Activated T-helper 1 cell treated with Interleukin-2 at 50 U/mL for 16 hours (primary cell): ENCODE measurements at places on chromosomes 6 and 20.

GRCh38 chr6:1858196-1858595 is 248.5 kb downstream of the FOXC1 start:
- DNase-seq = no peak

GRCh38 chr6:19322691-19323485 is 514.3 kb upstream of the ID4 start:
- no peak for DNase-seq

DNA sequence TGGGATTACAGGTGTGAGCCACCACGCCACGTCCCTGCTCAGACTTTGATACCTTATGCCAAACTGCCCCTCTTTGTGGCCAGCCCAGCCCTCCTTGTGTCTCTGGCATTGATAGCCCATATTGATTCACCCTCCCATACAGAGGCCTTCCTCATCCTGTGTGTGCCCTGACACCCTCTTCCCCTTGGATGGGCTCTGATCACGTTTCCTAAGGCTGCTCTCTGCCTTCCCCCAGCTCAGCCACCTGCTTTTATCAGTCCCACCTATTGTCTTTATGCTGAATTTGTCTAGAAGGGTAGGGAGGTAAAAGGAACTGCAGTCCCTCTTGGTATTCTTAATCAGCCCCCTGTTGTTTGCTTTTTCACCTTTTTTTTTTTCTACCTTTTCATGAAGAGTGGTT is 95.9 kb downstream of the CDKAL1 start:
- DNase-seq = no peak

- DNase-seq = no peak
Observed at GRCh38 chr20:50096237-50096636, 16.7 kb downstream of the UBE2V1 start.

DNA sequence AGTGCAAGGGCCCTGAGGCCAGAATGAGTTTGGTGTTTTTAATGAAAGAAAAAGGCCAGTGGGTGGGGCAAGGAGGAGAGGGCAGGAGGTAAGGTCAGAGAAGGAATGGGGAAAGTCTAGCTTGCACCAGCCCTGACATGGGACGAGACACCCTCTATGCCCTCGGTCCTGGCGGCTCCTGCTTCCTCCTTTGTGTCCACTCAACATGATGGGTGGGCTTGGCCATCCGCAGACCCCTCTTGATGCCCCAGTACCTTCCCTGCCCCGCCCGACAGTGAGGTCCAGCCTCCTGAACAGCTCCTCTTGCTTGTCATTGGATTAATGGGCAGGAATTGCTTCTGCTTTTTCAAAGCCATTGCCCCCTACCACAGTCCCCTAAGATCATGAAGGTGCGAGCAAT is 33.6 kb upstream of the ANGPT4 start:
- no peak for DNase-seq

GRCh38 chr20:17992847-17993513 is 24.2 kb downstream of the MGME1 start:
- DNase-seq = no peak

- no peak for DNase-seq
Observed at GRCh38 chr6:135291288-135292076, 110.4 kb downstream of the MYB start.

DNA sequence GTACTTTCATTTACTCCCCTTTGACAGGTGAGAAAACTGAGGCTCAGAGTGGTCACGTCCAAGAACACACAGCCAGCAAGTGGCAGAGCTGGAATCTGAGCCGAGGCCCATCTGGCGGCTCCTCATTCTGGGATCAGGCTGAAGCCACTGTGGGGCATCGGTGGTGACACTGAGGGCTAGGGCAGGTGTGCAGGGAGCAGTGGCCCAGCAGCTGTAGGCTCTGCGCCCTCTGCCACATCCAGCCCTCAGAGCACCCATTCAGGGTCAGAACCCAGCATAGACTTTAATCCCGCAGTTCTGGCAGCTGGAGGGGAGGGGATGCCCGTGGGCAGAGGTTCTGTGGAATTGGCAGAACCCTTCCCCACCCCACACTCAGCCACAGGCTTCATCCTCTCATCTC is 210.3 kb downstream of the PREX1 start:
- DNase-seq = no peak

DNA sequence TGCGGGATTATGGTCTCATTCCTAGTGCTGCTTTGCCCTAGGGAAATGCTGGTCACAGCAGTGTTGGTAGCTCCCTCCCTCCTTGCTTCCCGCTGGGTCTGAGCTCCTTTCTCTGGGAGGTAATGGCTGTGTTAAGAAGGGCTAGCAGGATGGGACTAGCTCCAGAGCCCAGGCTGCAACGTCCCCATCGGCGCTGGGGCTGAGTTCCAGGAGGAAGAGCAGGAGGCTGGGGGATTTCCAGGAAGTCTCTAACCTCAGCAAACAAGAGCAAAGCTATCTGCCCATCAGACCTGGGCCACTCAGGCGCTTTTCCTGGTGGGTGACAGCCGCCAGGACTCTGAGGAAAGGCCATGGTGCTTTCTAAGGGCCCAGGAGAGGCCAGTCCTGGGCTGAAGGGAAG is 174.2 kb downstream of the DLL1 start:
- no peak for DNase-seq

DNA sequence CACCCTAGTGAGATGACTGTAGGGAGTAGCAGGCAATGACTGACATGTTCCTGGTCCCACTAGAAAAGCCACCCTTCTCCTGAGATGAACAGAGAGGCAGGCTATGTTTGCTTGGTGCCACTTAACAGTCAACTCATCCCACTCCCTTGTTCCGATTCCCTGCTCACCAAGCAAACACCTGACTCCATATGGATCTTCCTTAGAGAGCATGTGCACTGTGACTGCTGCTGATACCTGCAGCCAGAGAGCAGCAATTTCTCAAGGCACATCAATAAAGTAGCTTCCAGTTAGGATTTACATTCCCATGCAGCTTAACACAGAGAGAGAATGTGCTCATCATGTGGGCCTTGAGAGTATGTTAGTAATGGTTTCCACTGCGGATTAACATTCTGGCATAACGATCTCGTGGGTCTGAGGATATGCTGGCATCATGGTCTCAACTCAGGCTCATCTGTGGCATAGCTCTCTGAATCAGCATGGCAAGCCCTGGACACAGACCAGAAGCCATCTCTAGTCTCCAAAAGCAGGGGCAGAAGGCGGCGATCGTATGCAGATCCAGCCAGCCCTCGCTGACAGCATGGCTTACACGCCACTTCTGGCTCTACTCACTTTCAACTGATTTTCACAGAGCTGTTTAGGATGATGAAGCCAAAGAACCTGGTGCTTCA is 43.9 kb downstream of the ATXN1 start:
- DNase-seq = no peak

- DNase-seq = no peak
Observed at GRCh38 chr6:149289192-149289781, 28.2 kb upstream of the TAB2 start.

- DNase-seq = no peak
Observed at GRCh38 chr20:13676682-13677081, 38.0 kb upstream of the TASP1 start.

DNA sequence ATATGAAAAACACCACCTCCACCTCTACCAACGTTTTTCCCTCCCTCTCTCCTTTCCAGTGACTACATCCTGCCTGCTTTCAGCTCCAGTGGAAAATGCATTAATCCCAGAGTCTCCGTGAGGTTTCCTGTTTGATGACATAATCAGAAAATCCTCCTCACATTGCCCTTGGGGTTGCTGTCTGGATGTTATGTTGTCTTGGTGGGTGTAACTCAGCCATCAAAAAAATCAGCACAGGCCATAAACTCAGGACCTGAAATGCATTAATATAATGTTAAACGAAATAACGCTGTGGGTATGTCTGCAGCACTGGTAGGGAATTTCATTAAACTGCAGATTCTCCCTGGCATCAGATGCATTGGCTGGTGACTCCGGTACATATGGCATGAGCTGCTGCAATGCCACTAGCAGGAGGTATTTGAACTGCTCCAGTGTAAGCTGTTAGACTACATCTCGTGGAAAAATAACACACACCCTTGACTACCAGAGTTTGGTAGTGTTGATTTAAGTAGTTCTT is 297.8 kb downstream of the PRL start:
- no peak for DNase-seq

GRCh38 chr6:42093582-42094329 is 43.4 kb downstream of the TAF8 start:
- no peak for DNase-seq

- DNase-seq = no peak
Observed at GRCh38 chr6:46378161-46378881, 112.9 kb downstream of the RCAN2 start.

- no peak for DNase-seq
Observed at GRCh38 chr6:105920071-105920470, 166.1 kb upstream of the PRDM1 start.

DNA sequence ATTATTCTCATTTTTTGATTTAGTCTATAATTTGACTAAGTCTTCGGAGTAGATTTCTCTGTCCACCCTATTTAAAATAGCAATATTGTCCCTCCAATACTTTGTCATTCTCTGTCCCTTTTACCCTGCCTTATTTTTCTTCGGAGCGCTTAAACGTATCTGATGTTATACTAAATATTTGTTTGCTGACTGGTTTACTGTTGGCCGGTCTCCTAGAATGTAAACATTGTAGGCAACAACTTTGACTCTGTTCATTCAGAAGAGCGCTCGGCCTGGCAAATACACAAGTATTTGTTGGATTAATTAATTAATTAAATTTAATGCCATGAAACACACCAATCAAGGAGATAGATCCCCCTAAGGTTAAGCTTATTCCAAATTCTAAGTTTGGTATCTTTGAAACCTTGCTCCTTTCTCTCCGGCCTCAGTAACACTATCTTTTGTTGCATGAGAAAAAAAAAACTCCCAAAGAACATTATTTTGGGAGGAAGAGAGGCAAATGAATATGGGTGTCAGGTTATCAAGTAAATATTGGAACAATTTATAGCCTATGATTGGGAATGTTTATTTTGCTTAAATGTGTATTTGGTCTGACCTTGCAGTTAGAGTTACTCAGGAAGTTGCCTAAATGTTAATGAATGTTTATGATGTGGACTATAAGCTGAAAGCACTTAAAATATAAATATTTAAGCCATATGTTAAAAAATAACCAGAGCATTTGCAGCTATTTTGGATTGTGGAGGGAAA is 231.1 kb downstream of the SOX4 start:
- no peak for DNase-seq

DNA sequence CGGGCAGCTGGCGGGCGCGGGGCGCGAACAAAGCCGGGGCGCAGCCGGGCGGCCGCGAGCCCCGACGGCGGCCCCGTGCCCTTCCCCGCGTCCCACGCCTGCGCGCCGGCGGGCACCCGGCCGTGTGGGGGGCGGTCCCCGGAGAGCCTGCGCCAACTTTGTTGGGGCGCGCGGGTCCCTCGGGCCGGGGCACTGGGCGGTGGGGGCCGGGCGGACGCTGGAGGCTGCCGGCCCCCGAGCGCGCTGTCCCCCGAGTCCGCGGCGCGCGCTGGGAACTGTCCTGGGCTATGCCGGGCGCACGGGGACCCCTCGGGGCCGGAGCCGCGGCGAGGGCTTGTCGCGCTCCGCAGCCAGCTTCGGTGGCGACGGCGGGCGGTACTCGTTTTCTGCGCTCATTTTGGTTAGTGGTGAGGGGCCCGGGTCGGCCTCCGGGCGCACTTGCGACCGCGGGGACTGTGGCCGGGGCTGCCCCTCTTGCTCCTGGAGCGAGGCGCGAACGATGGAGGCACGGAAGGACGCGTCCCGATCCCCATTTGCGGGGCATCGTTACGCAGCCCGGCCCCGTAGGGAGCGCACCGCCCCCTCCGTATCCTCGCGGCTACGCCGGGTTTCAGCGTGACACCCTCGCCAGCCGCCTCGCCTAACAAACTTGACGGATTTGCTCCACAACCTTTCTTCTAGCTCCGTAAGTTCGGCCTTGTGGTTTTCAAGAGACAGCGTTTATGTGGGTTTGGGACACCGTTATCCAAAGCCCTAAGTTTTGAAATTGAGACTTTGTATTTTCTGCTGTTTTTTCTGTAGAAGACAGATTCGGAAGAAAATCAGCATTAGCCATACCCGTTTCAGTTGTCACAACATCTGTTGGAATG is 622 bp downstream of the SS18L1 start:
- DNase-seq = no peak

DNA sequence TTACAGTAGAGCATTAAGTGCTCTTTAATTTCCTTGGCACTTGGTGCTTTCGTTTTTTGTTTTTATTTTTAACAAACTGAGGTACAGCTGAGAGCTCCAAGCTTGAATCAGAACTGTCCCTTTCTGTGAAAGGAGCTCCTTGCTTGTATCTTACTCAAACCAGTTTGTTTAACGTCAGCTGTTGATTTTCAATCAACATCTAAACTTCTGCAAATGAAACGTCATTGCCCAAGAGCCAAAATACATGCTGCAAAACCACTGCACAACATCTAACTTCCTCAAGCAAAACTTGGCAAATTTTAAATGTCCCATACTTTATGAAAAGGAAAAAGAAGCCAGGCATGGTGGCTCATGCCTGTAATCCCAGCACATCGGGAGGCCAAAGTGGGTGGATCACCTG is 15.2 kb downstream of the VNN2 start:
- no peak for DNase-seq

DNA sequence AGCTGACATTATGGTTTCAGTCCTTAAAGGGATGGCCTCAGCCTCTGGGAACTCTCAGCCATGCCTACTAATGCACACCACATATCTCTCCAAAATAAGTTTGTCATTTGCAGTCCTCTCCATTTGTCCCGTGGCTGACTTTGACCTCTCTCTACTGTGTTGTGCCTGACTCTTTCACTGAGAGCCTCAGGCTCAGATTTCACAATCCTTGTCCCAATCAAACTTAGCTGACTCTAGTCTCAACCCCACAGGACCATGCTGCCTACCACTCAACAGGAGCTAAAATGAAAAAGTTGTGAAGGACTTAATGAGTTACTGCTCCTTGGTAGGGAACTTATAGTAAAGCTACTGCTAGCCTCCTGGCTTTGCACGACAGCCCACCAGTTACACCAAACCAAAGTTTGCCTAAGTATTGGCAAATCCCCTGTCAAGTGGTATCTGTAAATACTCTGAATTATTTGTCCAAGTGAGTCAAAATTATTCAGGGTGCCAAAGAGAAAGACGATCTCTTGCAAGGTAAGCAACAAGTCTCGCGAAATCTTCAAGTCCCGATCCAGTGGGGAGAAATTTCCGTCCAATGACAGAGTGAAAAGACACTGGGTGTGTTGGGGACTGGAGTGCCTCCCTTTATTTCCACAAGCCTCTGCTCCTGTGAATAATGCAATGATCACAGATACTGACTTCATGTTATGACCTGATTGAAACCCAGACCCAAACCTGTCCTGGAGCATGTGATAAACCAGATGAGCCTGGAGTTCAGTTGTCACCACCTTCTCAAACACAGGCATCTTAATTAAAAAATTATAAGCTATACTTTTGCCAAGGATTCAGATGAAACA is 124.4 kb upstream of the FOXQ1 start:
- no peak for DNase-seq

GRCh38 chr6:38271081-38271480 is 368.6 kb downstream of the BTBD9 start:
- DNase-seq = no peak

DNA sequence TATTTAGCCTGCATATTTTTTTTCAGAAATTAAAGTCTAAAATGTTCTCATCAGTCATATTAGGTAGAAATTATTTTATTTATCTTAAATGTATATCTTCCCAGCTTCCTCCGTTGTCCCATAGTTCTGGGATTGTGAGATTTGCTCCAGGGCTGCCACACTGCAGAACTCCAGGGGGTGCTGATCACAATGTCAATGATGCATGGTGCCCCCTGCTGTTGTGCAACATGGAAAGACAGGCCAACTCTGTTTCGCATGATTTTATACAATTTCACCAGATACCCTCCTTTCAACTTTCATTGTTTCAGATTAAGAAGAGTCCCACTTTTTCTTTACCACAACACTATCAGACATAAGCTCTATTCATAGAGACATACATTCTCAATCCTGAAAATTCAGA is 35.9 kb downstream of the ID4 start:
- DNase-seq = no peak
